ENCODE measurements at places on chromosomes 11 and 22.

- no peak for DNase-seq
Observed at GRCh38 chr22:43798492-43798891, 13.6 kb downstream of the EFCAB6 start.

DNA sequence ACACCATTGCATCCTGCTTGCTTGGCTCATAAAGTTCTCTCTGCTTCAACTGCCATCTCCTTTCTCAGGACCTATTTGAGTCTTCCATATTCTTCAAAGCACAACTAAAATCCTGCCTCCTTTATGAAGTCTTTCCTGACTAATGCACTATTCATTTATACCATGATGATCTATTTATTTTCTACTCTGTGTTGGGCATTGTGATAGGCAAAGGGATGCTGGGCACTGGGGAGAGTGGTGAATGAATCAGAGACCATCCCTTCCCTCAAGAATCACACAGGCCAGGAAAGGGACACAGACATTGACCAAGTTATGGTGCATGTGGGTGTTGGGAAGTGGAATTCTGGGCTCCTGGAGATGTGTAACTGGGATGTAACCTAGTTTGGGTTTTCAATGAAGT, 86.9 kb downstream of the CACNG2 start:
- DNase-seq = no peak

DNA sequence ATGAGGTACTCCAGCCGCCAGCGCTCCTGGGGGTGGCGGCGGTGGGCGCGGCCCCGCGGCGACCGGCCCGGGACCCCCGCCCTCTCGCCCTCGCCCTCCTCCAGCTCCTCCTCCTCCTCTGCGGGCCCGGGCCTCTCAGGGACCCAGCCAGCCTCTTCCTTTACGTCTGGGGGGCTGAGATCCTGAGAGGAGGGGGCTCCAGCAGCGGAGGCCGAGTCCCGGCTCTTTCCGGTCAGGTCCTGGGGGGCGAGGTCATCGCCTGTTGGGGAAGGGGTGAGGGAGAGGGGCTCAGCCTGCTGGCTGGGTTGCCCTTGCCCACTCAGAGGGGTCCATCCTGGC, 4.3 kb downstream of the ZFTA start:
- DNase-seq = no peak

- no peak for DNase-seq
Observed at GRCh38 chr11:9716275-9717039, 52.6 kb downstream of the SWAP70 start.

DNA sequence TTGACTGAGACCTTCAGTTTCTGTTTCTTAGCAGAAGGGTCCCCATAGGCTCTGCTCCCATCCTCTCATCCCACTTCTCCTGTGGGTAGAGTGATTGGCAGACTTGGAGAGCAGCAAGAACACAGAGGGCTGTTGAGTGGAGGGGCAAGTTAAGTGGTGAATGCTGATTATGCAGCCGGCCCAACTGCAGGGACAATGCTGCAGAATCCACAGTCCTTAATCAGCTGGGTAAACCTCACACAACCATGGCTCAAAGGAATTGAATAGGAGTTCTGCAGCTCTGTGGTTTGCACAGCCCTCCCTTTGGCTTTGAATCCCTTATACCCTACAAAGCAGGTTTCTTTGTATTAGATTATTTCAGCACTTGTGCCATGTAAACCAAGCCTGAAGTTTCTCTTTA, 161.1 kb downstream of the NAV2 start:
- no peak for DNase-seq

GRCh38 chr22:19701420-19702145, 12.7 kb upstream of the SEPTIN5 start:
- DNase-seq = no peak

- DNase-seq = no peak
Observed at GRCh38 chr22:46560696-46561295, 23.4 kb upstream of the CELSR1 start.

DNA sequence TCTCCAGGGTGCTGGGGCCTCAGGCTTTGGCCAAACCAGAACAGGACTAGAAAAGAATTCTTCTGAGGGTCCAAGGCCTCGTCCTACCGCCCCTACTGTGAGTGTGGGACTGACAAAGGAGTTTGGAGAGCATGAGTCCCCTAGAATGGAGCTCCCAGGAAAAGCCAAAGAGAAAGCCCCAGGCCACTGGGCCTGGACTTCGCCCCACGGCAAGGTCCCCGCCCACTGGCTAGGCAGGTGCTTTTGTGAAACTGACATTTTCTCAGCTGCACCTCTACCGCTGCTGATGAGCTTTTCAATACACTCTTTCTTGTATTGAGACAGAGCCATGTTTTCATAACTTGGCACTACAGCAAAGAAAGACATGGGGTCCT, 9.7 kb upstream of the FGF3 start:
- no peak for DNase-seq

DNA sequence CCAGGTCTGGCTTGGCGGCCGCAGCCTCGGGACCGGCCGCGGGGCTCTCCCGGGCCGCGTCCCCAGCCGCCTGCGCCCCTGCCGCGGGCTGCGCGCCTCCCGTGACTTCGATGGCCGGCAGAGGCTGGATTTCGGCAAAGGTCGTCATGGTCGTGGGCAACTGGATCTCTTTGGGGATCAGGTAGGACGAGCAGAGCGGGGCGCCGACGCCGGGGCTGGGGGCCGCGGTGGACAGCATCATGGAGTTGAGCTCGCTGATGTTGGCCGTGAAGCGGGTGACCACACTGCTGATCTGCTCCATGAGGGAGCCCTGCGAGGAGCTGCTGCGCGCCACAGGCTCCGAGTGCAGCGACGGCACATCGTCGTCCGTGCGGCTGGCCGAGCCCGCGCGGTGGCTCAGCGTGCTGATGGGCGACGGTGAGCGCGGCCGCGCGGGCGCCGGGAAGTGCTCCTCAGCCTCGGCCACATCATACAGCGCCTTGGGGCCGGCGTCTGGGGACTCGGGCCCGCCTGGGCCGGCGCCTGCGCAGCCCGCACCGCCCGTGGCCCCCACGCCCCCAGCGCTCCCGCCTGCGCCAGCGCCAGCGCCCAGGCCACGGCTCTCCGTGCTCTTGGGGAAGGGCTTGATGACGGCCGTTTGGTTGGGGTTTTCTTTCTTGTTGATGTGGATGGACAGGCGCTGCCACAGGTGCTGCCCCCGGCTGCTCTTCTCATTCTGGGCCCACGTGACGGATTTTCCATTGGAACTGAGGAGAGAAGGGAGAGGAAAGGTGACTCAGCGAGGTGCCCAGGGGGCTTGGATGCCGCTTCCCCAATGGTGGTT, 171.4 kb upstream of the CTSC start:
- DNase-seq = peak; percentile 68

DNA sequence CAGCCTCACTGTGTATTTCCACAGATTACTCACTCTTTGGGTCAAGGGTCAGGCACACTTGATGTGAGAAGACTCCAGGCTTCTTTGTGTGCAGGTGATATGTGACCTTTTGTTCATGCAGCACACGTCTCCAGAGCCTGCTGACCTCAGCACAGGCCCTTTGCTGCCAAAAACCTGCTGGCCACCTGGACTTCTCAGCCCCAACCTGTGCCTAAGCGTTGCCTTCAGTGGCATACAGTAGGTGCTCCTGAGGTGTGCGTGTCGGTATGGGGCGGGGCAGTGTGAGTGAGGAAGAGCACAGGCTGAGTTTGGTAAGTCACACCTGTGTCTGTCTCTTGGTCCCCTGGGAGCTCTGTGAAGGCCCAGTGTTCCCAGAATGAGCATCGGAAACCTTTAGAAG, 58.1 kb downstream of the WNT11 start:
- no peak for DNase-seq

DNA sequence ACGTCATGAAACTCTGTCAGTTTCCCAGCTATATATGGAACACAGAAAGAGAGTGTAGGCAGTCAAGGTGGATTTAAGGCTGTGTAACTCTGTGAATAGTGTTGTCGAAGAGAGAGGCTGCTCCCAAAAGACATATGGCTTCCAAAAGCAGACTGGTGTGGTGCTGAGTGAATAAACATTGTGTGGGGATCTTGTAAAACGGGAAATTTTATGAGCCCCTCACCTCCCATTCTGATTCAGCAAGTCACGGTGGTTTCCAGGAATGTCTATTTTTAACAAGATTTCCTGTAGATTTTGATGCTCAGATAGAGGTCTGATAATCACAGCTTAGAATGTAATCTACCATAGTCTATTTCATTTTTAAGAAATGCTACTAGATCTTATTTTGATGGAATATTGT, 67.9 kb downstream of the SESN3 start:
- no peak for DNase-seq
